ENCODE measurements at places on chromosomes 1 and 21.

DNA sequence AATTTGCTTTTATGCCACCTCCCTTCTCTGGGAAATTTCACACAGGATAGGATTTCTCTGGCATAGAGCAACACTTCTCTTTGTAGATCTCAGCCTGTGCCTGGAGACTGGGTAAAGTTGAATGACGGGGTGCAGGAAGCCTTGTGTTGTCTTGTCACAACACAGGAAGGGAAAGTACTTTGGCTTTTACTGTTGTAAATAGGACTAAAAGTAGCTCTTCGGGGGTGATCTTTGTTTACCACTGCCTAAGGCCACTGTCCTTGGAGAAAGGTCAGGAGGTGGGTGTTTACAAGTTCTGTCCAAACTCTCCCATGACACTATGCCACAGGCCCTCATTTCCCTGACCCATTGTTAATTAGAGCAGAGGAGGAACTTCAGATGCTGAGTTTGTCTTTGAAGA lies 139.7 kb downstream of the FGGY start:
- DNase-seq, result no peak

- no peak for DNase-seq
These were observed 66.9 kb upstream of the PRDX6 start for GRCh38 chr1:173410133-173410793.

DNA sequence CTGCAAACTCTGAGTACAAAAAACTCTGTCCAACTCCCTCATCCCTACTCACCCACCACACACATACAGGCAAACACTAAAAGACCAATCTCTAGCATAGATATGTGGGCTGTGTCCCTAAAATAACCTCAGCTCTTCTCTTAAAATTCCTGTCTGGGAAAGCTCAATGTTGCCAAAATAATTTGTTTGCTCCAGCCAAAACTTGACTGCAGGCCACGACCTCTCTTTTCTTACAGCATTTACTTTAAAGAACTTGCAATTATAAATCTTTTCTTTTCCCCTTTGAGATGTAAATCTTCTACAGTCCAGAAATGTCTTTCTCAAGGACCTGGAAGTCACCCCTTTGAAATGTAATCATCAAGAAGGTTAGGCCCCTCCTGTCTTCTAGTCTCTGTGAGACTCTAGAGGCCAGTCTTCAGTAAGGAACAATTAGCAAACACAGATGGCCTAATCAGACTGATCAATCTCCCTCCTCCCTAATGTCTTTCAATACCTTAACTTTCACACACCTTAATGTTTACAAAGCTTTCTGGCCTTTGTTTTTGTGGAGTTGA lies 483.6 kb upstream of the RGS18 start:
- no peak for DNase-seq

- DNase-seq, result no peak
These were observed 42.3 kb upstream of the SYT14 start for GRCh38 chr1:209895709-209896108.

GRCh38 chr1:165570078-165570477 lies 26.3 kb downstream of the LRRC52 start:
- no peak for DNase-seq

DNA sequence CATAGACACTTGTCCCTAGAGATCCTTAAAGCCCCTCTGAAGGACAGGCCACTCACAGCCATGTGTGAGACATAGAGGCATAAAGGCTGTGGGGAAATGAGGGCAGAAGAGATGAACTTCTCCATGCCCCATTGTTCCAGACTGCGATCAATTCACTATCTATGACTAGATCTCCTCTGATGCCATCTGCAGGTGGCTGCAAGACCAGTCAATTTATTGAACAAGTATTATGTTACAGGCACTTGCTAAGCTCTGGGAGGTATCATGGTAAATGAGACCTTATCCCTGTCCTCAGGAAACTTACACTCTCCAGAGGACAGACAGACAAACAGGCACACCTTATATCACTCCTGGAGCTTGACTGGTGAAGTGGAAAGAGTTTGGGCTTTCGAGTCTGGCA lies 22.9 kb downstream of the UBIAD1 start:
- no peak for DNase-seq

DNA sequence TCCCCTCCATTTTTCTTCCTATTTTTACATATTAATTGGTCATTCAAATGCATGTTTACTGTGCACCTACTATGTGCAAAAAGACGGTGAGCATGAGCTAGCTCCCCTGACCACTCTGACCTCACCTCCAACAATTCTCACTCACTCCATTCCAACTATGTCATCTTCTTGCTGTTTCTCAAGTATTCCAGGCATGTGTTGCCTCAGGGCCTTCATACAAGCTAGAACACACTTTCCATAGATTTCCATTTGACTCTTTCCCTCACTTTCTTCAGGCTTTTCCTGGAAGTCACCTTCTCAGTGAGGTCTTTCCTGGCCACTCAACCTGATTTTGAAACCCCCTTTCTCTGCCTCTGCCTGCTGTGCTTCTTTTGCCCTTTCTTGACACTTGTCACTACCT lies 32.6 kb downstream of the CHIA start:
- DNase-seq, result no peak
